ENCODE measurements at places on chromosomes 1 and 21. TPM values are rescaled to one million over a fixed set of nuclear protein-coding genes. Genes with fewer than 3 reads are reported as not detected.

The KPRP gene
- not detected for total RNA-seq

The CRP gene
- total RNA-seq = 0.93 TPM

The VAV3 gene
- total RNA-seq = 2.3 TPM

The ANKRD35 gene
- 1.3 TPM for total RNA-seq

The C1orf226 gene
- 0.95 TPM for total RNA-seq

The ALPL gene
- 59.3 TPM for total RNA-seq

The LRRC71 gene
- total RNA-seq = not detected

The LCA5L gene
- total RNA-seq = 5.8 TPM

The WNT3A gene
- total RNA-seq = not detected

DNA sequence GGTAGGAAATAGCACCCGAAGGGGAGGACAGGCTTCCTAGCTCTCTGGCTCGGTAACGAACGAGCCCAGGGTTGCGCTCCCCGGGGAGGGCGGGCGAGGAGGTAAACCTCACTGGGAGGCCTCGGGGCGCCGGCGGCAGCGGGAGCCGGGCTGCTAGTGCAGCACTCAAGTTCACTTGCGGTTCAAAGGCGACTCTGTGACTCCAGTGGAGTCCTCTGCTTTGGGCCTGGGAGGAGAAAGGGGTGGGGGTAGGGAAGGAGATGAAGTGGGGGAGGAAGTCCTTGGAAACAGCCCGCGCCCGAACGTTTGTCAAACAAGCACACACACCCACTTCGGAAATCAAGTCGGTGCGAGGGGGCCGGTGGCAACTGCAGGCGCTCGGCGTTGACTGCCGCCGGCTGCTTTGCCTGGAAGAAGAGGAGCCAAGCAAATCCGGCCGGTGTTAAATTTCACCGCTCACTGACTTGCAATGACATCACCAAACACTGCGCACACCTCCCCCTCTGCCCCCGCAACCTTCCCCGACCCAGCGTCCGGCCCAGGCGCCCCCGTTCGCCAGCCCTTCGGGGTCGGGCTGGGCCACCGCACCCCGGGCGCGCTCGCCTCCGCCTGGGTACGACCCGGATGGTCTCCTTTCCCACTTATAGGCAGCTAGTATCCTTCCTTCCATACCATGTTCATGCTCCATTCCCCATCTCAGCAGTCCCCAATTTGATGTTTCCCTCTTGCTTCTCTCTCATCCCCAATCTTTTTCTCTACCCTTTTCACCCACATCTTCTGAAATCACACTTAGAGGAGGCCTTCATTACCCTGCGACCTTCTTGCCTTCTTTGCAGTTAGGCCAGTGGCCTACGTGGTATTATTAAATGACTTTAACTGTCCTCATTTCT, at the start of gene COL24A1:
TSS of gene COL24A1 (minus strand) at position 207 of the 890 bp plus-strand sequence. CDS start 376 bp downstream, outside the sequence.
- no peak within 1 kb of the TSS for H3K27ac ChIP-seq
- no peaks in the 10 kb centered on the region for H3K36me3 ChIP-seq
- peaks cover 14% of the 10 kb centered on the region for H3K27me3 ChIP-seq
- H3K4me3 ChIP-seq = no peak within 1 kb of the TSS
- H3K4me1 ChIP-seq = peaks cover 13% of the 10 kb centered on the region
- DNase-seq = peak; percentile 6

DNA sequence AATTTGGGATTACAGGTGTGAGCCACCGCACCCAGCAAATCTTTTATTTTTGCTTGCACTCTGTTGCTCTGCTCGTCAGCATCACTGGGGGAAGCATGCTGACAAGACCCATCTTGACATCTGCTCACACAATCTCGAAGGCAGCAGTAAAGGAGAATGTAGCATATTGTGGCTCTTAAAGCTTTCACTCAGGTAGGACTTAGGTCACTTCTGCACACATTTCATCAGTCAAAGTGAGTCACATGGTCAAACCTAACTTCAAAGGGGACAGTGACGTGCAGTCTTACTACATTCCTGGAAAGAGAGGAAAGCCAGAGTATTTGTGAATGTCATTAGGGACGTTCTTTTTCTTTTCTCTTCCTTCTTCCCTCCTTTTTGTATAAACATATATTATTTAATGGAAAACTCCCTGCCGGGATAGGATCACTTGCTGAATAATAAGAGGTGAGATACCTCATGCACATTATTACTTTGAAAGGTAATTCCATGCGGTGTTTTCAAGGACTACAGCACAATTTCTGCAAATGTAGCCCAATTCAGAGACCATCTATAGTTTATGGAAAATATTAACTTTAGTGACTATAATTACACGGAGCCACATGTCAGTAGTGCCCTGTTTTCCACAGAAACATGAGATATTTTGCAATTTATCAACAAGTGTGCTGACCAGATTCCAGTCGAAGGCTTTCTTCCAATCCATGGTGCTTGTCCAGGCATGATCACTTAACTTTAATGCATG, 19.3 kb upstream of the ACBD6 start:
- H3K36me3 ChIP-seq = no peaks in the 10 kb centered on the region
- DNase-seq = no peak
- H3K4me3 ChIP-seq = no peak overlapping the region
- H3K27ac ChIP-seq = no peak overlapping the region

- H3K4me1 ChIP-seq = peaks cover 6% of the 10 kb centered on the region
- no peaks in the 10 kb centered on the region for H3K36me3 ChIP-seq
- H3K27ac ChIP-seq = no peak overlapping the region
- DNase-seq = peak; percentile 81
Measured at GRCh38 chr1:21368515-21369289, 71.2 kb upstream of the NBPF3 start.

- no peaks in the 10 kb centered on the region for H3K27me3 ChIP-seq
- H3K4me3 ChIP-seq = no peak overlapping the region
- H3K36me3 ChIP-seq = no peaks in the 10 kb centered on the region
Measured at GRCh38 chr1:200530623-200531261, 89.8 kb downstream of the KIF14 start.

DNA sequence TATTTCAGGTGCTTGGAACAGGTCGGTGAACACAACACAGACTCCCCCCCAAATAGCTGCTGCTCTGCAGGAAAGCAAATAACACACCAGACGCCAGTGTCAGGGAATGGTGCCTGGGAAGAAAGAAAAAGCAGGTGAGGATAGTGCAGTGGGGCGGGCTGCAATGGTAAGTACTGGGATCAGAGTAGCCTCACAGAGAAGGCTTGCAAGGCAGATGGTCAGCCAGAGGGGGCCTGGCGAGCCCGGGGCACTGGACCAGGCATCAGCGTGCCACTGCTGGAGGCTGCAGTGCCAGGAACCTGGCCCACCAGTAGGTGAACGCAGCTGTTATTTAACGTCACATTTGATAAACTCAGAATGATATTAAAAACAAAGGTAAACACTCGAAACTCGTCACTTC, 60.0 kb downstream of the POFUT2 start:
- H3K36me3 ChIP-seq = no peaks in the 10 kb centered on the region
- no peak overlapping the region for H3K27ac ChIP-seq
- no peak for DNase-seq
- no peaks in the 10 kb centered on the region for H3K27me3 ChIP-seq
- H3K4me1 ChIP-seq = no peaks in the 10 kb centered on the region

DNA sequence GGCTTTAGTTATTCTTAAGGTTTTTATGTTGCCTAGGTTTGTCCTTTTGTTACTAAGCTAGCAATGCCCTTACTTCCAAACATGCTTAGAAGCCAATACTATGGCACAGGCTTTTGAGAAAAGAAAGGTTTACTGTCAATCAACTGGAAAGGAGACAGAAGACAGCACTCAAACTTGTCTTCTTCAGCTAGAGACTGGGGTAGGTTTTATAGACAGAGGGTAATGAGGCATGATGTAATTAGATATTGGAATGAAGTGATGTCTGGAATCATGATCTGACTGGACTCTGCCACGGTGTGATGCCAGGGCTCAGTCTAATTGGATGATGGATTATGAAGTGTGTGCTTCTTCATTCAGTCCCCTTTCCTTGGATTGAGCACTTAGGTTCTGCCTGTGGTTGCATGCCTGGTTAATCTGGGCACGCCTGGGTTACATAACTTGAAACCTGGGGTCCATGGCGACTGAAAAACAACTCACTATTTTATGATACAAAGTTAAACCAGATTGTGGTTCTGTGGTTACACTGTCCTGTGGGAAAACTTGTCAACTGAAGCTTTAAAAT, 625.8 kb downstream of the BRINP3 start:
- no peaks in the 10 kb centered on the region for H3K4me1 ChIP-seq
- no peak overlapping the region for H3K4me3 ChIP-seq
- H3K36me3 ChIP-seq = no peaks in the 10 kb centered on the region
- no peaks in the 10 kb centered on the region for H3K27me3 ChIP-seq
